CD14-positive monocyte (primary cell): ENCODE measurements at places on chromosomes 3 and 15.

DNA sequence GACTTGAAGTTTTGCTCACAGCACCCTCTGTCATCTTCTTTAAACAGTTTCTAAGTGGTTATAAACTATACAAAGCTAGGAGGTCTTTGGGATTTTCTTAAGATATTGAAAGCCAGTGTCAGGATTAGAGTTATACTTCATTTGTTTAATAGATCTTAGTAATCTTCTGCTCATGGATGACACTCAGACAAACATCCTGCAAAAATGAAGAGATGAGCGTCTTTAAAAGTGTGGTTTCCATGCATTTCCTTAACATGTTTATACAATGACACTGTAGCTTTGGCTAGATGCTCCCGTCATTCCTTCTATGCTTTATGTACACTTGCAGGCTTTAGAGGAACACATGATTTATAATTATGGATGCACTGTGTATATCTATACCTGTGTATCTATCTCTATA is 182.2 kb downstream of the NAALADL2 start:
- no peak for DNase-seq

DNA sequence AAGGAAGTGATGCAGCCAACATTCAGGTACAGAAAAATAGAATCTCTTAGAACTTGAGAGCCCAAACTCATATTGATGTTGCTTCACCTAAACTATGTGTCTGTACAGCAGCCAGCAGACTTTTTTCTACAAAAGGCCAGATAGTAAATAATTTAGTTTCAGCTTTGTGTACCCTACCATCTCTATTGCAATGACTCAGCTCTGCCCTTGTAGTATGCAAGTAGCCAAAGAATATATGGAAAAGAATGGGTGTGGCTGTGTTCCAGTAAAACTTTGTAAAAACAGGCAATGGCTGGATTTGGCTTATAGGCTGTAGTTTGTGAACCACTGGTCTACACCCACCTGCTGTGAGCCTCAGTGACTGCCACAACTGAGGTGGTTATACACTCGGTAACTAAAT is 392.5 kb upstream of the RARB start:
- DNase-seq, result no peak

- no peak for DNase-seq
Observed at GRCh38 chr3:67384016-67384415, 270.4 kb downstream of the SUCLG2 start.

DNA sequence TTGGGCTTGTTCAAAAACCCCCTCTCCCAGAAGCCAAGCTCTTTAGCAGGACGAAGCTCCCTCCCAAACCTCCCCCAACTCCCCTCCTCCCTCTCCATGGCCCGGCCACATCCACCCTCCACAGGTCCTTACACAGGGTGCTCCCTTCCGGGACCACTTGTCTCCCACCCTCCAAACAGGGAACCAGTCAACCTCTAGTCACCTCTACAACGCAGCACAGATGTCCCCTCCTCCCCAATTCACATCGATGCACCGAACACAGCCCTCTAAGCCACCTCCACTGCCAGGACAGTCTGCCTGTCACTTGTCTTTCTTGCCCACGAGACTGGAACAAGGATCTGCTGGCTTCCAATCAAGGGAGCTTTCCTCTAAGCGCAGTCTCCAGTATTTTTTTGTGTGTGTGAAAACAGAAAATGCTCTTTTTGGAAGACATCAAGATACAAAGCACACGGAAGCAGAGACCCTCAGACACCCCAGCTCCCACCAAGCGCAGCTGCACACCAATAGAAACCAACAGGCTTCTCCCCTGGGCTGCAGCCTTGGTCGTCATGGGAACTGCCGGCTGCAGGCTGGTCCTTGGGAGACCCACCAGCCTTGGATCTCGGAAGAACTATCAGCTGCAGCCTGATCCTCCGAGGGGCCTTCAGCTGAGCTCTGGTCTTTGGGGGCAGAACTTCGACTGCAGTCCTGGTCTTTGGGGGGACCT is 26.5 kb downstream of the IQSEC1 start:
- DNase-seq, result no peak

GRCh38 chr15:45144775-45145174 is 15.0 kb downstream of the DUOX1 start:
- DNase-seq, result no peak

DNA sequence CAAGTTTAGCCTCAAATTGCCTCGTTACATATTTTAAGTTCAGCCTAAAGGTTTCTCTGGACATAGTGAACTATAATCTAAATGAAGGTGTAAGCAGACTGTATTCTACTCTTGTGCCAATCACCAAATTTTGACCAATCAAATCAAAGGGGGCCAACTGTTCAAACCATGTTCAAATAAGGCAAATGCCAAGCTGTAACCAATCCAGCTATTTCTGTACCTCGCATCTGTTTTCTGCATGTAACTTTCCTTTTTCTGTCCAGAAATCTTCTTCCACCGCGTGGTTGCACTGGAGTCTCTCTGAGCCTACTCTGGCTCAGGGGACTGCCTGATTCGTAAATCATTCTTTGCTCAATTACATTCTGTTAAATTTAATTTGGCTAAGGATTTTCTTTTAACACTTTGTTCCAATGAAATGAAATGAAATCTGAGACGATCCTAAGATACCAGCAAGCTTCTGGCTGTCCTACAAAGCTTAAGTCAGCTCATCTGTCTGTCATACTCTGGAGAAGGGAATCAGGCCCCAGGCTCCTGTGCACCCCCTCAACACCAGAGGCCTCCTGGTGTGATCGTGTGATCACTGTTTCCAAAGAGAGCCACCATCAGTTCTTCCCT is 53.2 kb upstream of the ZNF148 start:
- no peak for DNase-seq

DNA sequence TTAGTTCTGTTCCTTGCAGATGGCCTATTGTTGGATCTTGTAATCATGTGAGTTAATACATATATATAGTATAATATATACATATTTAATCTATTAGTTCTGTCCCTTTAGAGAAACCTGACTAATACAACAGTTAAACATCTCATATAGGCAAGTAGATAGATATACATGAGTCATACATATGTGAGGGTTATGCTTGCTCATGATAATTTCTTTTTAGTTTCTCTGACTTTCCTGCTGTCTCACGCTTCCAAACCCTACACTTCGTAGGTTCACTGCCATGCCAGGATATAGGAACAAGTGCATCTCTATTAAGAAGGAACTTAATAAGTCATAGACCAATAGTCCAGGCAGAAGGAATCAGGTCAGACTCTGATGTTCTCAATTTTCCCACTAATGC is 16.8 kb upstream of the CLDN16 start:
- DNase-seq, result no peak

- DNase-seq, result peak; percentile 16
Observed at GRCh38 chr15:71443538-71443937, 328.3 kb downstream of the THSD4 start.
